Fibroblast of villous mesenchyme (primary cell): ENCODE measurements at places on chromosomes 3 and 15. TPM values are rescaled to one million over a fixed set of nuclear protein-coding genes. Genes with fewer than 3 reads are reported as not detected.

C3orf70 gene
- total RNA-seq: 2.2 and 4.2 TPM in 2 replicates

- DNase-seq: no peak
These were observed 839.8 kb upstream of the ALCAM start for GRCh38 chr3:104526901-104527401.

DNA sequence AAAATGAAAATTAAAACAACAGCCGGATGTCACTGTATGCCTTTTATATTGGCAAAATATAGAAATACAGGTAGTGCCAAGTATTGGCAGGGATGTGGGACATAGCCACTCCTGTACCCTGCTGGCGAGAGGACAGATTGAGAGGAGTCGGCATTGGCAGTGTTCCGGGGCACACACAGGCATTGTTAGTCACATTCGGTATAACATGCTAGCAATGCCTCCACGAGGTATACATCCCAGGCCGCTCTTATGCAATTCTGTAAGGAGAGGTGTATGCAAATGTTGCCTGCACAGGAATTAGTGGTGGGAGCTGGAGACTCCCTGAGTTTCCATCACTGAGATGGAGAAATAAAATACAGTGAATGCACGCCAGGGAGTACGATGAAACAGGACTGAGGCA, 99.4 kb upstream of the DLG1 start:
- DNase-seq: no peak

GRCh38 chr15:32778391-32779176, 60.8 kb downstream of the GREM1 start:
- no peak for DNase-seq

- no peak for DNase-seq
These were observed 41.5 kb downstream of the SPRED1 start for GRCh38 chr15:38294126-38294525.

DNA sequence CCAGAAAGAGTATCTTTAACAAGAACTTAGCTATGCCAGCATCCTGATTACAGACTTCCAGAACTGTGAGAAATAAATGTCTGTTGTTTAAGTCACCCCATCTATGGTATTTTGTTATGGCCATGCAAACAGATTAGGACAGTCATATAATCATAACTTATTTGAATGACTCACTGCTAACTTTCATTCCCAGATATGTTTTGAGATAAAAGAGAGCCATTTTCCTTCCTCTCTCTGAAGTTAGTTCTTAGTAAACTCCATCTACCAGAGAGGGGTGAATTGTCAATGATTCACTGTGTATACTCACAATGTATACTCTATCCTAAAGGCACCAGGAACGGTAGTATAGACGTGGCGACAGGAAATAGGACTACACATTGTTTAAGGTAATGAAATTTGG, 179.4 kb upstream of the DPH6 start:
- DNase-seq: peak; percentile 81

GRCh38 chr3:195537995-195538394, 5.1 kb downstream of the PPP1R2 start:
- no peak for DNase-seq

GRCh38 chr3:59212128-59212779, 162.4 kb upstream of the CFAP20DC start:
- DNase-seq: peak; percentile 47

- DNase-seq: no peak
These were observed 193.2 kb downstream of the MEX3B start for GRCh38 chr15:81852411-81853149.

- DNase-seq: no peak
These were observed 158.6 kb upstream of the KBTBD8 start for GRCh38 chr3:66839508-66839907.

GRCh38 chr3:101279765-101280385, 40.5 kb downstream of the IMPG2 start:
- no peak for DNase-seq

GRCh38 chr3:72633534-72633933, 214.7 kb downstream of the SHQ1 start:
- DNase-seq: no peak
